ENCODE measurements at places on chromosomes 2 and 18.

DNA sequence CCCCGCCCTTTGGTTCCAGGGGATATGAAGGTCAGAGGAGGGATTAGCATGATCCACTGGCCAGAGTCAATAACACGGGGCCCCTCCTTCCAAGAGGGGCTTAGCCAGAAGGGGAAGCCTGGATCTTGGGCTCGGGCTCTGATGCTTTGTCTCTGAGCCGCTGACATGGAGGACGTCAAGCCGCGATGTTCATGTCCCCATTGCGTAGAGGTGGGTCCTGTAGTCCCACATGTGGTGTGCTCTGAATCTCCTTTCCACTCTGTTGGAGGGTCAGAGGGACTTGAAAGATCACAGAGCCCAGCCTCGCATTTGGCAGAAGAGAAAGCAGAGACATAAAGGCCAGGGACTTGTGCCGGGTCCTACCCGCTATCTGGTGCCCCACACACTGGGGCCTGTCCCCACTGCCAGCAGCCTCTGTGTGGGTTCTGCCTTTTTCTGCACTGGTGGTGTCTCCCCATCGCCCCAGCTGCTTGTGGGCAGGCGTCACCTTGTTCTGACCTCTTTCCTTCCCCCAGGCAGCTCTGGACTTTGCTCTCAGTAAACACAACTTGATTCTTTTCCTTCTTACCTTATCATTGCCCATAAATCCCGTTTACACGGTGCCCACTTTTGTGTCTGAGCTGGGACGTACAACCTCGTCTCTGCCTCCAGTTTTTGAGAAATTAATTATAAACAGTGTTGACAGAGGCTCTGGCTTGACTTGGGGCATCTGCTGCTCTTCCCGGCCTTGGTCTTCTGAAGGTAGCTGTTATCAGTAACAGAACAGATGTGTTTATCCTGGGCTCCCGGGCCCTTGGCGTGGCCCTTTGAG is 48.8 kb downstream of the SH3BP4 start:
- no peak for DNase-seq

DNA sequence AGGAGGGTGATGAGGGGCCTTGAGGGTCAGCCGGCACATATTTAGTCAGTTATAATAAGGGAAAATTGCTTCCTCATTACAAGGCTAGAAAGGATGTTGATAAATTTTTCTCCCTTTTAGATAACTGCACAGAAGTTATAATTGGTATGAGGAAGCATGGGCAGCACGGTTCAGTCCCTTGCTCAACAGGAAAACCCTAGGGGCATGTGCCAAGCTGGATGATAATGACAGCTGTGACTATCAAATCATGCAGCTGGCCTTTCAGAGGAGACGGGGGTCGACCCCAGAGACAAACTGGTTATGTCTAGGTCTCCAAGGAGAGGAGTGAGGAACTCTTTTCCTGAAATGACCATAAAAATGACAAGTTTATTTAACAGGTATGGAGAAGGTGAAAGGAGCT is 448.1 kb upstream of the VRK2 start:
- DNase-seq = no peak

DNA sequence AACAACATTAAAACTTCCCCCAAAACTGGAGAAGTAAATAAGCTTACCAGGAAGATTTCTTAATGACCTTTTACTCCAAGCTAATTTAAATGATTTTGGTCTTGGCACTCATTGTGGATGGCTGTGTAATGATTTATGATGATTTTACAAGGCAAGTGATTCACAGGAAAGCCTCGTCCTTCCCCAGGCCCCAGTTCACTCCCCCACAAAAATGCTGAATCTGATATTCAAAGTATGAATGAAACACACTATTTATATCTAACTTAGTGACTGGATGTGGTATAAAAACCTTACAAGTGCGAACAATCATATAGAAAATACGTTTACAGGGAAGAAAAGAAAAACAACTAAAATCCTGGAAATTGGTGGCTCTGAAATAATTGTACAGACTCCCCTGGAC is 49.8 kb downstream of the ZNF516 start:
- peak; percentile 93 for DNase-seq

GRCh38 chr2:13611939-13612338 is 895.2 kb downstream of the TRIB2 start:
- no peak for DNase-seq
